ENCODE measurements at places on chromosomes 12 and 14.
A peak's percentile ranks its signal among the peaks of the same experiment; 100 is the strongest.

GRCh38 chr14:35387219-35387618 lies 17.3 kb downstream of the NFKBIA start:
- no peak for DNase-seq

DNA sequence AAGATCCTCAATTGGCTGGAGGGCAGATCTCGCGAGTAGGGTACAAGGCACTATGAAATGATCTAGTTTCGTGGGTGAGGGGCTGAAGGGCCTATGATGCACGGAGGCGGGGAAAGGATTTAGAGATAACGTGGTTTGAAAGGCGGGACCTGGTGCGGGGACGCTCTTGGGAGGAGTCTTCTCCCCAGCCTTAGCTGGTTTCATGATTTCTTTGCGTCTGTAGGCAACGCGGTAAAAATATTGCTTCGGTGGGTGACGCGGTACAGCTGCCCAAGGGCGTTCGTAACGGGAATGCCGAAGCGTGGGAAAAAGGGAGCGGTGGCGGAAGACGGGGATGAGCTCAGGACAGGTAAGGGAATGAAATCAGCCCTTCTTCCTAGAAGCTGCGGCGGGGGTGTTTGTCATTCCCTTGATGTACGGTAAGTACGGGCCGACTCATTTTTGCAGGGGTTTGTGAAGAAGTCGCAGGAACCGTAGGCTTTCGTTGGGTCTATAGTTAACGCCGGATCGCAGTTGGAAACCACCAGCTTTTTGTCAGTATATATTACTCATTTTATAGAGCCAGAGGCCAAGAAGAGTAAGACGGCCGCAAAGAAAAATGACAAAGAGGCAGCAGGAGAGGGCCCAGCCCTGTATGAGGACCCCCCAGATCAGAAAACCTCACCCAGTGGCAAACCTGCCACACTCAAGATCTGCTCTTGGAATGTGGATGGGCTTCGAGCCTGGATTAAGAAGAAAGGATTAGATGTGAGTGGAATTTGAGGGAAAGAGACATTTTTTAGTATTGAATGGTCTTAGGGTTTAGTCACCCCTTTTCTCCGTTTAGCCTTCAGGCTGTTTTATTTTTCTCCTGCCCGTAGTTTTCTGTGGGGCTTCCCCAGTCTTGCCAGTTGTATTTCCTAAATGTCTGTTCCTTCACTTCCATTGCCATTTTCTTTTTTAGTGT lies 602 bp downstream of the APEX1 start:
- peak; percentile 57 for DNase-seq

DNA sequence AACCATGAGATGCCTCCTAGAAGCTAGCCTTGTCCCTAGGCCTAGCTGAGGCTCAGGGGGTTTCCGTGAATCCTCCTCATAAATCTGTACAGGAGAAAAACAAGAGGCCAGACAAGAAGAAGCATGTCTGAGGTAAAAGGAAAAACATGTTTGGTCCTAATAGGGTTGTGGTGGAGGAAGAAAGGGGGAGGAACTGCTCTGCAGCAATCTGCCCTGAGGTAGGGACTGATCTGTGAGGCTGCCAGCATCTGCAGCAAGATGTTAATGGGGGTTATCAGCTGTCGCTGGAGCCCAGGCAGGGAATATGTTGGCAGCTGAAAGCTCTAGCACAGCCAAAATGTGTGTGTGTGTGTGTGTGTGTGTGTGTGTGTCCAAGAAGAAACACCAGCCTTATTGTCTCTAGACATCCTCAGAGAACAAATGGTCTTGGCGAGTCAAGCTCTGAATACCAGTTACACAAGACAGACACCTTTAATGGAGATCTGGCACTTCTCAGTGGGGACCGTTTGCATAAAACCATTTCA lies 218.5 kb downstream of the NUAK1 start:
- no peak for DNase-seq

- DNase-seq = no peak
Measured at GRCh38 chr12:30439201-30439600, 256.5 kb downstream of the IPO8 start.

DNA sequence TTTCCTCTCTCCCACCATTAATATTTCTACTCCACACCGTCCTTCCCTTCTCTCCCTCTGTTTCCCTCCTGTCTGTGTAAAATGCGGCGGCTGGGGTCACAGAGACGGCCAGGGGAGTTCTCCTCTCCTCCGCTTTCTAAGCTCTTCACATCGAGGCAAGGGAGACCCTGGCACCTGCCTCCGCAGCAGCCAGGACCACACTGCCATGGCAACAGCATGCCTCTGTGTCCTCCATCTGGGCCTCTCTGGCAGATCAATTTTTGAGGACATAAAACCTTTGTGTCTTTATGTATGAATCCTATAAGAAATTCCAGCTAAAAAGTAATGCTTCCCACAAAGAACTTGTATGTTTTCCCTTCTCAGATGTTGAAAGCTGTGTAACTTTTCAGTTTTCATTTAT lies 41.4 kb downstream of the DYRK4 start:
- DNase-seq = no peak

GRCh38 chr12:104219908-104220404 lies 4.4 kb downstream of the TXNRD1 start:
- no peak for DNase-seq

GRCh38 chr14:99205086-99205688 lies 66.8 kb downstream of the BCL11B start:
- no peak for DNase-seq

- no peak for DNase-seq
Measured at GRCh38 chr12:127957001-127957660, 309.8 kb upstream of the TMEM132C start.

GRCh38 chr12:3224530-3224903 lies 147.3 kb downstream of the TSPAN9 start:
- no peak for DNase-seq

DNA sequence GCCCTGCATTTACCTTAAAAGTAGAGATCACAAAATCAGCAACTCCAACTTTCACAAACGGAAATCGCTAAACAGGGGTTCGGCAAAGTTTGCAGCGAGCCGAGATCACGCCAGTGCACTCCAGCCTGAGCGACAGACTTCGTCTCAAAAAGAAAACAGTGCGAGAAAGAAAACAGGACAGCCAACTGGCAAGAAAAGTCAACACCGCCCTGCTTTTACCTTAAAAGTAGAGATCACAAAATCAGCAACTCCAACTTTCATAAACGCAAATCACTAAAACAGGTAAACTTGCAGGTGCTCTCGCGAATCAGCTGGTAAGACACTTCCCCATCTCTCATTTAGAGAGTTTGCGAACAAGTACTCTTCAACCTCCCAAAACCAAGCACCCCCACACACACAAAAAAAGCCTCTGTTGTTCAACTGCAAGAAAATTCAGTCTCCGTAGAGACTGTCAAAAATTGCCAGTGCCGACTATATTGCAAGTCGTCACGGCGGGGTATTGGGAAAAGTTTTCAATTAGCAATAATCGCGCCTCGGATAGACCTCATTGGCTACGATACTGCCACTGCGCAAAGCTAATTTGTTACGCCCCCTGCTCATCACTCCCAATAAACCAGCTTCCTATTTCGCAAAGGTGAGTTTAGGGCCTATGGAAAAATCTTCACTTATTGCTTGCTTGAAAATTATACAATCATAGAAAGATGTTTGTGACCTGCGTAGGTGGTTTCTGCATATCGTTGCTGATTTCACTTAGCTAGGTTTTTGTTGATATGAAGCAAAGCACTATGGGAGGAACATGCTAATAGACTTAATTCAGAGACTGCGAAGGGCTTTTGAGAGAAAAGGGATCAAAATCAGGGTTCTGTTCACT lies at the start of gene RNU4-1:
Gene RNU4-1, minus strand, starts transcription at position 577 of the 871 bp plus-strand sequence.
- peak; percentile 61 for DNase-seq

DNA sequence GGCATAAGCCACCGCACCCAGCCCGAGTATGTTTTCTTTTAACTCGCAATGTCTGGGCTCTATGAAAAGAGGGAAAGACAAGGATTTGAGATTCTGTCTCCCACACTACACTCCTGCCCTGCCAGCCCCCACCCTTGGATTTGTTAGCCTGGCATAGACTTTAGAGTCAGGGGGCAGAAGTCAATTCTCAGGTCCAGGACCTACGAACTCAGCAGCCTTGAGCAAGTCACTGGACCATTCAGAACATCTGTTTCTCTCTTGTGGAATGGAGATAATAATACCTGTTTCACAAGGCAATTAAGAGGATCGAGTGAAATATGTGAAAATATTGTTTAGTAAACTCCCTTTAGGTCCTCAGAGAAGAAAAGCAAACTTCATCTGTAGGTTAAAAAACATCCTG lies 66.1 kb upstream of the FUT8 start:
- DNase-seq = no peak

- no peak for DNase-seq
Measured at GRCh38 chr12:53053218-53054111, 3.6 kb downstream of the TNS2 start.

DNA sequence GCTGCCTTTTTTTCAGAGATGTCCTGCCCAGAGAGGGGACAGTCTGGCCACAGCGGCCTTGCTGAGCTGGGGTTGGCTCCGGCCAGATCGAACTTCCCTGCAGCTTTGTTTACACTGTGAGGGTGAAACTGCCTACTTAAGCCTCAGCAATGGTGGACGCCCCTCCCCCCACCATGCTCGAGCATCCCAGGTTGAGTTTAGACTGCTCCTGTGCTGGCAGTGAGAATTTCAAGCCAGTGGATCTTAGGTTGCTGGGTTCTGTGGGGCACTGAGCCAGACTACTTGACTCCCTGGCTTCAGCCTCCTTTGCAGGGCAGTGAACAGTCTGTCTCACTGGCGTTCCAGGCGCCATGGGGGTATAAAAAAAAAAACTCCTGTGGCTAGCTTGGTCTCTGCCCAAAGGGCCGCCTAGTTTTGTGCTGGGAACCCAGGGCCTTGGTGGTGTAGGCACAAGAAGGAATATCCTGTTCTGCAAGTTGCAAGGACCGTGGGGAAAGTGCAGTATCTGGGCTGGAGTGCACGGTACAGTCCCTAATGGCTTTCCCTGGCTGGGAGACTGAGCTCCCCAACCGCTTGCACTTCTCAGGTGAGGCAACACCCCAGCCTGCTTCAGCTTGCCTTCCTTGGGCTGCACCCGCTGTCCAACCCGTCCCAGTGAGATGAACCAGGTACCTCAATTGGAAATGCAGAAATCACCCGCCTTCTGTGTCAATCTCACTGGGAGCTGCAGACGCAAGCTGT lies 79.1 kb downstream of the LRIG3 start:
- no peak for DNase-seq

- no peak for DNase-seq
Measured at GRCh38 chr12:48815126-48816110, 2.9 kb upstream of the CACNB3 start.

DNA sequence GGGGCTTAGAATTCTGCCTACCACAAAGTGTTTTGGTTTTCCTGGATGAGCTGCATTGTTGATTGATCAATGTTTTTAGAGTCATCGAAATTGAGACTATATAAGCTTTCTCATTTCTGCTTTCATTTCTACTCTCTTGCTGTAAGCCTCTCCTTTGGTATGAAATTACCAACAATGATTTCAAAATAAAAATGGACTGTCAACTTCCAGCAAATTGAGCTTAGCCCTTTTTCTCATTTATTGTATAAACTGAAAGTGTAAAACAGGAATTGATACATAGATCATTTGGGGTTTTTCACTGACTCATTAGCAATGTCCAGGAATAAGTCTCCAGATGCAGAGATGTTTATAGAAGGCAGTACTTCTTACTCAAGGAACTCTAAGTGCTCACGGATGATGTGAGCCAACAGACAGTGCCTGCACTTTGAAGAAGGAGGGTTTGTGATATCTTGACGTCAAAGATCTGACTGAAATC lies 20.0 kb upstream of the PCNX1 start:
- no peak for DNase-seq

GRCh38 chr12:88144037-88144436 lies 1.9 kb downstream of the TMTC3 start:
- DNase-seq = no peak

- DNase-seq = no peak
Measured at GRCh38 chr12:54154681-54155186, 34.1 kb downstream of the SMUG1 start.

DNA sequence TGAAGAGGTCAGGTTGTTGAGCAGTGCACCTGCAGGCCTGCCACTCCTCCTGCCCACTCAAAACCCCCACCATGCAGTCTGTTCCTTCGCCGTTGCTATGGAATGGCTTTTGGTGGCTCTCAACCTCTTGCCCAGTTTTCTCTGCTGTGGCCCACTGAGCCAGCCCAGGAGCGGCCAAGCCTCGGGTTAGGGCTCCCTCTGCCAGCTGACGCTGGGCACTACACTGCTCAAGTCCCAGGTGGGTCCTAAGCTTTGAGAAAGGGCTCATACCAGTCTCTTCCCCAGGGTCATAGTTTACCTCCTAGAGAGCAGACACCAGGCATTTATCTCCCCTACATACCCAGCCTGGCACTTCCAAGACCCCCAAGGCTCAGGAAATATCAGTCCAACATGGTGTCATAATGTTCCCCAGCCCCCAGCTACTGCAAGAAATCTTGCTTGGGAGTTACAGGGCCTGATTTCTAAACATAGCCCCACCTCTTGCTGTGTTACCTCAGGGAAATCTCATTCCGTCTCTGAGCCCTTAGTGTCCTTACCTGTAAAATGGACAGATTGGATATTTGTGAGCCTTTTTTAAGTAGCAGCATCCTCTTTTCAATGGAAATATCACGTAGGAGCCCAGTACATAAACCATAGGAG lies 59.4 kb downstream of the TSPAN11 start:
- no peak for DNase-seq

DNA sequence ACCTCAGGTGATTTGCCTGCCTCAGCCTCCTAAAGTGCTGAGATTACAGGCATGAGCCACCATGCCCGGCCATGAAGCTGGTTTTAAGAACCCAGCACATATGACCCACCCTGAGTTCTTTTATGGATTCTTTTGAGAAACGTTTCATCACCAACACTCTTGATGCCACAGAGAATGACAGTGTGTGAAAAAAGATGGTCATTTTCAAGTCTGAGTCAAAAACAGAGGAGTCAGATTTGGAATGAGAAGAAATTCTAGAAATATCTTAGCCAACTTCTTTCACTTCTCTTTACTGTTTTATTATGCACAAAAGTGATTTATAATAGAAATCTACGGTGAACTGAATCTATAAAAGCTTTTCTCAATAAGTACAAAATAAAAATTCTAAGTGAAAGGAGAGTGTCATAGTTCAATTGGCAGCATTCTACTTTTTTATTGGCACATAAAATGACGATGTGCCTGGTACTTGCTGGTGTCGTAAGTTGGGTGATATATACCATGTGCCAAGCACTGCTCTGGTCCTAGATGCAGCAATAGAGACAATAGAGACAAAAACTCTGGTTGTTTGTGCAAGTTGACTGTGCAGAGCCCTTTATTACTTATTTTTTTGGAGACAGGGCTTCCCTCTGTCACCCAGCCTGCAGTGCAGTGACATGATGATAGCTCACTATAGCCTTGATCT lies 33.9 kb downstream of the CCDC177 start:
- DNase-seq = no peak

GRCh38 chr12:94509317-94509716 lies 49.6 kb upstream of the CEP83 start:
- DNase-seq = no peak

- no peak for DNase-seq
Measured at GRCh38 chr14:68503186-68503825, 289.6 kb downstream of the ZFP36L1 start.

Measured in activated CD4-positive, CD25-positive, alpha-beta regulatory T cell (primary cell).